CD8-positive, alpha-beta memory T cell (primary cell): ENCODE measurements at places on chromosomes 2 and 18. TPM values are rescaled to one million over a fixed set of nuclear protein-coding genes. Genes with fewer than 3 reads are reported as not detected.
A peak's percentile ranks its signal among the peaks of the same experiment; 100 is the strongest.

NT5C1B gene
- total RNA-seq: not detected

- no peak for DNase-seq
- H3K27me3 ChIP-seq: no peaks in the 10 kb centered on the region
- no peaks in the 10 kb centered on the region for H3K36me3 ChIP-seq
Measured at GRCh38 chr2:69001879-69002278, 11.1 kb upstream of the ANTXR1 start.

DNA sequence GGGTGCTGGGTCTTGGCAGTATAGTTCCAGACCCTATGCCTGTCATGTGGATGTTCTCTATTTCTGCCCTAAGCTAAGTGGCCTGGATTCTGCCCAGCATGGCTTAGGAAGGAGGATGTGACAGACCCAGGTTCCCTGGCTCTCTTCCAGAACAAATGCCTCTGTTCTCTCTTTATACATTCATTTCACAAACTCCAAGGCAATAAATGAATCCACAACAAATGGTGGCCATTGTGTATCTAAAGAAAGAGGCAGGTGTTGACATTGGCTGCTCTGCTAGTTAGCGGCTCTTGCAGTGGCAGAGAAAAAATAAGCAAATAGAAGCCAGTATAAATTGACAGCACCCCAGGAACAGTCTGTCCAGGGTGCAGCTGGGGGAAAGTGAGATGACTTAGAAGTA, 298.6 kb downstream of the SUCLG1 start:
- no peaks in the 10 kb centered on the region for H3K4me1 ChIP-seq
- no peak overlapping the region for H3K27ac ChIP-seq
- H3K4me3 ChIP-seq: no peak overlapping the region
- no peaks in the 10 kb centered on the region for H3K27me3 ChIP-seq
- no peaks in the 10 kb centered on the region for H3K36me3 ChIP-seq

GRCh38 chr2:70956141-70956540, 20.4 kb downstream of the ATP6V1B1 start:
- no peaks in the 10 kb centered on the region for H3K4me1 ChIP-seq
- peaks cover 11% of the 10 kb centered on the region for H3K27me3 ChIP-seq
- H3K36me3 ChIP-seq: no peaks in the 10 kb centered on the region

ATG16L1 gene
- 32.0 TPM for total RNA-seq

DNA sequence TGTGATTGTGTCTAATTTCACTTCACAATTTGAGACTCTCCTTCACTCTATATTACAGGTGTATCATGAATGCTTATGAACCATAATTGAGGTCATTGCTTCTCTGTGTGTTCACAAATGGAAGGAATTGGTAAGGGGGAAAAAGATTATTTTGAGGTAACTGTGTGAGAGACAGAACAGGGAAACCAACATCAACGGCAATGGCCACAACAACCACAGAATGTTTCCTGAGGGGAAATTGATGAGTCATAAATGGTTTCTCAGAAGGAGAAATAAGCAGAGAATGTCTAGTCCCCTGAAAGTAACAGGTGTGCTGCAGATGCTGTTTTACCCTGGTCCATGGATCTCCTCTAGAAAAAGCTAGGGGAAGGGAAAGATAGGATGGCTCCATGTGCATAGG, 361.2 kb upstream of the GALNT5 start:
- H3K27me3 ChIP-seq: no peaks in the 10 kb centered on the region
- no peak overlapping the region for H3K27ac ChIP-seq
- H3K4me1 ChIP-seq: no peaks in the 10 kb centered on the region
- no peaks in the 10 kb centered on the region for H3K36me3 ChIP-seq
- H3K4me3 ChIP-seq: no peak overlapping the region

UGT1A7 gene
- total RNA-seq: not detected

ARHGAP28 gene
- not detected for total RNA-seq

DNA sequence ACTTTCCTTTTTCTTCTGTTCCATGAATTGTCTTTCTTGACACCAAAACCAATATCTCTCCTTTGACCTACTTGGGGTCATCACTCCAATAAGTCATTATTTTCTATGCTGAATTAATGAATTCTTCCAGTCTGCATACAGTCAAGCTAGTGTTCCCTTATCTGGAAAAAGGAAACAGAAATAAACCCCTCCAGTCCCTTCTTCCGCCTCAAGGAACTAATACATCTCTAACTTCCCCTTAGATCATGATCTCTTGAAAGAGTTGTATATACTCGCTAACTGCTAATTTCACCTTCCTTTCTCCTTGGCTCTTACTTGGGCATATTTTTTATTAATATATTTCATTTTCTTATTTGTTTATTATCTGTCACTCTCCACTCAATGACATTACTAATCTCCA, 7.3 kb upstream of the ARHGAP15 start:
- no peak for DNase-seq
- no peaks in the 10 kb centered on the region for H3K27me3 ChIP-seq
- H3K27ac ChIP-seq: no peak overlapping the region
- H3K36me3 ChIP-seq: no peaks in the 10 kb centered on the region

NOSTRIN gene
- not detected for total RNA-seq

GRCh38 chr2:28394331-28394877, 1.7 kb downstream of the FOSL2 start:
- H3K27me3 ChIP-seq: no peaks in the 10 kb centered on the region
- peaks cover 4% of the 10 kb centered on the region for H3K36me3 ChIP-seq
- H3K27ac ChIP-seq: peak overlapping the region; percentile 89
- peak overlapping the region; percentile 56 for H3K4me3 ChIP-seq
- DNase-seq: no peak

- no peaks in the 10 kb centered on the region for H3K27me3 ChIP-seq
- no peak overlapping the region for H3K27ac ChIP-seq
- H3K4me1 ChIP-seq: peaks cover 24% of the 10 kb centered on the region
- H3K4me3 ChIP-seq: no peak overlapping the region
- no peak for DNase-seq
Measured at GRCh38 chr2:42142547-42143184, 26.5 kb upstream of the EML4 start.

- no peaks in the 10 kb centered on the region for H3K4me1 ChIP-seq
- DNase-seq: no peak
- H3K27me3 ChIP-seq: no peaks in the 10 kb centered on the region
- no peak overlapping the region for H3K27ac ChIP-seq
Measured at GRCh38 chr2:106953779-106954178, 67.8 kb upstream of the ST6GAL2 start.

GRCh38 chr18:52353589-52353988, 13.6 kb downstream of the DCC start:
- H3K36me3 ChIP-seq: no peaks in the 10 kb centered on the region
- H3K27me3 ChIP-seq: no peaks in the 10 kb centered on the region
- no peak overlapping the region for H3K4me3 ChIP-seq
- no peak for DNase-seq
- H3K4me1 ChIP-seq: no peaks in the 10 kb centered on the region

DNA sequence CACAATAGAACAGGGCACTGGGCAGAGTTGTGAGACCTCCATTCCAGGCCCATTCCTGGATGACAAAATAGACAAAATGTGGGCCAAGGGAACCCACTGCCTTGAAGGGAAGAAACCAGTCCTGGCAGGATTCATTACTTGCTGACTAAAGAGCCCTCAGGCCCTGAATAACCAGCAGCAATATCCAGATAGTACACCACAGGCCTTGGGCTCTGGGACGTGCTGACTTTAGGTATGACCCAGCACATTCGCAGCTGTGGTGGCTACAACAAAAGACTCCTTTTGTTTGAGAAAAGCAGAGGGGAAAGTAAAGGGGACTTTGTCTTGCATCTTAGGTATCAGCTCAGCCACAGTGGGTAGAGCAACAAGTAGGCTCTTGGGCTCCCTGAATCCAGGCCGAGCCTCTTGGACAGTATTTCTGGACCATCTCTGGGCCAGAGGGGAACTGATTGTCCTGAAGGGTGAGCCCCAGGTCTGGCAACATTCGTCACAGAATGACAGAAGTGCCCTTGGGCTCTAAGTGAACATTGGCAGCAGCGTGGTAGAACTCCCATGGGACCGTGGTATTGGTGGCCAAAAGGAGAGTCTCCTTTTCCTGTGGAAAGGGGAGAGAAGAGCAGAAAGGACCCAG, 89.9 kb upstream of the CD226 start:
- no peak for DNase-seq
- no peak overlapping the region for H3K27ac ChIP-seq

DNA sequence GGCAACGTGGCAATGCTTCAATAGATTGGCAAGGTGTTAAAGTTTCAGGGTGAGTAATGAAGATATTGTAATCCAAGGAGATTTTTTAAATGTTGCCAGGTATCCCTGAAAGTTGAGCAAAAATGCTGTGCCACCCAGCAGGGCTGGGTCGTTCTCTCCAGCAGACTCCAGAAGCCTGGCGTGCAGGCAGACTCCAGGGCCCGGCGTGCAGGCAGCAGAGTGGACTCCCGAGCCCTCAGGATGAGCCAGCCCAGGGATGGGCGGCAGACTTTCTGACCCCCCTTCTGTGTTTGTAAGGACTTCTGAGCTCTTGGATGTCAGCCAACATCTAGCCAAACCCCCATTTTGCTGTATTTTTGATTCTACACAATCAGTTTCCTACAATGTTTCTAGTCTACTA, 289.1 kb downstream of the ZNF516 start:
- no peak for DNase-seq
- H3K27me3 ChIP-seq: no peaks in the 10 kb centered on the region
- H3K27ac ChIP-seq: no peak overlapping the region
- H3K4me1 ChIP-seq: no peaks in the 10 kb centered on the region
- H3K4me3 ChIP-seq: no peak overlapping the region

DNA sequence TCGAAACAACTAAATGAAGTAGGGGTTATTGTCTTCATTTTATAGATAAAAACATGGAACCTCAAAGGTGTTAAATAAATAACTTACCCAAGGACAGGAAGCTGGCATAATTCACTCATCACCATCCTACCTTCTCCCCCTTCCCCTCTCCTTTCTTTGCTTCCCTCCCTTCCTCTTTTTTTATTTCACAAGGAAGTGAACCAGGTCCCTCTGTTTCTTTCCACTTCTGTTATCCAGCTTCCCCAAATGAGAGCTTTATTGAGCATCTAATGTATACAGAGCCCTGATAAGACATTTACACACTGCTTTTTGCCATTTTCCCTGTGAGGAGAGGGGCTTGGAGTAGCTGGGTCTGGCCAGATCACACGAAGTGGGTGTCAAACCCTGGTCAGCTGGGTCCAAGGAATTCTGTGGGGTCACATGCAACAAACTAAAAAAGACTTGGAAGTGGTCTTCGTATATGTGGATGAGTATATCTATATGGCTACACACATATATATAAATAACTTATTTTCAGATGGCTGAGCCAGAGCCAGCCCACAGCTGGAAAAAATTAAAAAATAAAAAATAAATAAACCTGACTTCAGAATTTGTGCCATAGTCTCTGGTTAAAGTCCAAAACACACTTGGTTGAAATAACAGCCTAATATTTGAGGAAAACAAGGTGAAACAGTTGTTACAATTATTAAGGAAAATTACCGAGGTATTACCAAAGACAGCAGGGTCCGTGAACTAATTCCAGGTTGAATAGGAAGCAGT, 49.3 kb upstream of the FOSL2 start:
- peaks cover 17% of the 10 kb centered on the region for H3K4me1 ChIP-seq
- H3K4me3 ChIP-seq: no peak overlapping the region
- H3K27ac ChIP-seq: no peak overlapping the region
- H3K36me3 ChIP-seq: no peaks in the 10 kb centered on the region

GRCh38 chr18:42922363-42922762, 193.1 kb downstream of the RIT2 start:
- H3K27ac ChIP-seq: no peak overlapping the region
- H3K4me1 ChIP-seq: no peaks in the 10 kb centered on the region
- no peaks in the 10 kb centered on the region for H3K27me3 ChIP-seq
- no peak for DNase-seq
- no peak overlapping the region for H3K4me3 ChIP-seq

- no peaks in the 10 kb centered on the region for H3K36me3 ChIP-seq
- H3K27ac ChIP-seq: no peak overlapping the region
- peaks cover 7% of the 10 kb centered on the region for H3K4me1 ChIP-seq
- H3K4me3 ChIP-seq: no peak overlapping the region
- no peak for DNase-seq
- peaks cover 4% of the 10 kb centered on the region for H3K27me3 ChIP-seq
Measured at GRCh38 chr2:241217320-241218031, 29.0 kb downstream of the ANO7 start.

RUFY4 gene
- not detected for total RNA-seq

- DNase-seq: no peak
- H3K36me3 ChIP-seq: no peaks in the 10 kb centered on the region
Measured at GRCh38 chr18:61888622-61889021, 4.2 kb downstream of the RNF152 start.

GRCh38 chr2:145503511-145503910, 983.6 kb upstream of the ZEB2 start:
- H3K36me3 ChIP-seq: no peaks in the 10 kb centered on the region
- no peak overlapping the region for H3K4me3 ChIP-seq
- no peaks in the 10 kb centered on the region for H3K4me1 ChIP-seq
- no peak for DNase-seq
- H3K27me3 ChIP-seq: no peaks in the 10 kb centered on the region

GRCh38 chr2:219523031-219523671, 8.9 kb downstream of the ASIC4 start:
- peaks cover 4% of the 10 kb centered on the region for H3K4me1 ChIP-seq
- H3K4me3 ChIP-seq: no peak overlapping the region
- DNase-seq: no peak
- no peaks in the 10 kb centered on the region for H3K36me3 ChIP-seq

STAT4 gene
- total RNA-seq: 54.7 TPM

- no peaks in the 10 kb centered on the region for H3K27me3 ChIP-seq
- H3K4me1 ChIP-seq: no peaks in the 10 kb centered on the region
- no peaks in the 10 kb centered on the region for H3K36me3 ChIP-seq
- no peak overlapping the region for H3K4me3 ChIP-seq
- no peak for DNase-seq
Measured at GRCh38 chr18:28961669-28962228, 784.8 kb upstream of the CDH2 start.

DNA sequence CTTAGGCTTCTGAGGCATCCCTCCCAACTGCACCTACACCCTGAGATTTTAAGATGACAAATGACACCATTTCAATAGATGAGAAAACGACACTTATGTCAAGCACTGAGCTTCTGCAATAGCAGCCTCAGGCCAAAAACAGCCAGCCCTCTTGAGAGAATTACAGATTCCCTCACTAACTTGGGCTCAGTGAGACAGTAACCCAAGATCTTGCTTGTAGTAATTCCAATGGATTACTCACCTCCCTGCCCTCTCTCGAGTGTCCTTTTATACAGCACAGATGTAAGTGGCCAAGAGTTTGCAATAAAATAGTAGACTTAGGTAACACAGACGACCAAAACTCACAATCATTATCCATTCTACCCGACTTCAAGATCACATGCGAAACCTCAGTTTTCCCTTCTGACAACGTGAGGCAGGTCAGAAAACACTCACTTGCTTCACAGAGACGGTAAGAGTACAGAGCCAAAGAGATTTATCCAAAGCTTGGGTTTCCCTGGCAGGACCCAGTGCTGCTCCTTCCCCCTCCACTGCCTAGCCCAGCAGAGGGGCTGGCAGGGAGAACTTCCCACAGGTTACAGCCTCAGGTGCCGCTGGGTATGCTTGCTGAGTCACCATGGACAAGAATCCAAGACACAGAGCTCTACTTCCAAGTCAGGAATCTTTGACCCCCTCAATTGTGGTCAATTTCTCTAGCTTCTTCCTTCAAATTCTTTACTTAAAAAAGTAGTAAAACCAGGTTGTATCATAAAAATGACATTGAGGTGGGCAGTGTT, 181.4 kb downstream of the MYO5B start:
- H3K27me3 ChIP-seq: no peaks in the 10 kb centered on the region
- no peak for DNase-seq
- no peaks in the 10 kb centered on the region for H3K4me1 ChIP-seq
- H3K27ac ChIP-seq: no peak overlapping the region
- H3K4me3 ChIP-seq: no peak overlapping the region

AQP4 gene
- not detected for total RNA-seq

- no peak overlapping the region for H3K4me3 ChIP-seq
- H3K36me3 ChIP-seq: no peaks in the 10 kb centered on the region
- no peaks in the 10 kb centered on the region for H3K4me1 ChIP-seq
Measured at GRCh38 chr2:157182204-157182709, 75.2 kb upstream of the GALNT5 start.
